ENCODE measurements at places on chromosomes 7 and 10. TPM values are rescaled to one million over a fixed set of nuclear protein-coding genes. Genes with fewer than 3 reads are reported as not detected.

- H3K4me3 ChIP-seq: no peak overlapping the region
- no peak for DNase-seq
- H3K4me1 ChIP-seq: no peaks in the 10 kb centered on the region
- no peak overlapping the region for H3K27ac ChIP-seq
These were observed 357.0 kb downstream of the THSD7A start for GRCh38 chr7:11474902-11475585.

- no peaks in the 10 kb centered on the region for H3K4me1 ChIP-seq
- DNase-seq: no peak
- no peak overlapping the region for H3K4me3 ChIP-seq
- H3K27ac ChIP-seq: no peak overlapping the region
These were observed 253.1 kb downstream of the FZD1 start for GRCh38 chr7:91517201-91517785.

DNA sequence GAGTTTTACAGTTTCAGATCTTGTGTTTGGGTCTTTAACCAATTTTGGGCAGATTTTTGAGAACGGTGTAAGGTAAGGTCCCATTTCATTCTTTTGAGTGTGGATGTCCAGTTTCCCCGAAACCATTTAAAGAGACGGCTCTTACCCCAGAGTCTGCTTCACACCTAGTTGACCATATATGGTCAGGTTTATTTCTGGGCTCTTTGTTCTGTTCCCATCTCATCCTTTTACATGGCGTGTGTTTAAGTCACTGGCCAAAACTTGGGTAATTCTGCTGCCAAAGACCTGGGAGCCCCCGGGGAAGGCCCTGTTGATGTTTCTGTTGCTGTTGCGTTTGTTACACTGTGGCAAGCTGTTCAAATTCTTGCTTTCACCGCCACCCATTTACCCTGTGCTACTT, 120.1 kb downstream of the PTPRN2 start:
- no peak overlapping the region for H3K27ac ChIP-seq
- H3K4me1 ChIP-seq: no peaks in the 10 kb centered on the region
- no peak overlapping the region for H3K4me3 ChIP-seq
- no peak for DNase-seq

GRCh38 chr10:70558295-70558694, 44.2 kb downstream of the PRF1 start:
- no peak for DNase-seq
- H3K4me3 ChIP-seq: no peak overlapping the region
- H3K27me3 ChIP-seq: no peaks in the 10 kb centered on the region
- H3K27ac ChIP-seq: no peak overlapping the region

GRCh38 chr7:153507885-153508284, 544.3 kb upstream of the DPP6 start:
- H3K27ac ChIP-seq: no peak overlapping the region
- H3K27me3 ChIP-seq: no peaks in the 10 kb centered on the region
- H3K4me3 ChIP-seq: no peak overlapping the region
- H3K36me3 ChIP-seq: no peaks in the 10 kb centered on the region
- no peak for DNase-seq

DNA sequence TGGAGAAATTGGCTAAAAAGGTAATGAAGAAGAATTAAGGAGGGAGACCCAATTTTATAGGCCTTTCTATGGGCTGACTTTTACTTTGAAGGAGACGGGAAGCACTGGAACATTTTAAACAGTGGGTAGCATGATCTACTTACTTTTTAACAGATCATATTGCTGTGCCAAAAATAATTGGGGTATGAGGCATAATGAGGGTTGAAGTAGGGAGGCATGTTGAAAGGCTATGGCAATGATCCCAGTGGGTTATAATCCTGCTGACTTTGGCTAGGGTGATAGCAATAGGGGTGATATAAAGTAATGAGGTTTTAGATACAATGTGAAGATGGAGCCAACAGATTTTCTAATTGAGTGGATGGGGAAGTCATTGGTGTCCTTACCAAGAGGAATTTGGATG, 73.2 kb downstream of the GPR37 start:
- no peaks in the 10 kb centered on the region for H3K27me3 ChIP-seq
- no peak overlapping the region for H3K27ac ChIP-seq
- no peak overlapping the region for H3K4me3 ChIP-seq

DNA sequence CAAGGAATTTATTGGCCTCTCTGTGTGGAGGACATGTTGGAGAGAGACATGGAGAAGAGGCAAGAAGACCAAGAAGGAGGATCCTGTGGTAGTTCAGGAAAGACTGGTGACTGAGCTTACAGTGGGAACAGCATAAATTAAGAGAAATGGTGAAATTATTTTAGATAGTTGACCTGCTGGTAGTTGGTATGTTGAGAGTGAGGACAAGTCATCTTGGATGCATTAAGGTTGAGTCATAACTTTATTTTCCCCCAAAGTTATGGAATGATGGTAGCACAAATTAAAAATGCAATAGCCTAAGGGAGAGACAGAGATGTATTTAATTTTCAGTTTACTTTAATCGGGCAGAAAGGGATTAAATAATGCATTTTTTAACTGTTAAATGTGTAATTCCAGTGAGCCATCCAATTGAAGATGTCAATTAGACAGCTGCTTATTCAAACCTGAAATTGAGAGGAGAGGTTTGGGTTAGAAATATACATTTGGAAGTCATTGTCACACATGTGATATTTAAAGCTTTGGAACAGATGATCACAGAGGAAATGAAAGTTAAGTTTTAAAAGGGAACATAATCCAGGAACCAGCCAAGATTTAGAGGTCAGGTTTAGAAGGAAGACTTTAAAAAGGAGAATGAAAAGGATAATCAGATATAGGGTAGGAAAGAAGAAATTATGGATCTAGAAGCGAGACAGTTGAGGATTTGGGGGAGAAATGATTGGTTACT, 80.6 kb downstream of the DGKB start:
- H3K27ac ChIP-seq: no peak overlapping the region
- no peaks in the 10 kb centered on the region for H3K4me1 ChIP-seq
- no peaks in the 10 kb centered on the region for H3K36me3 ChIP-seq

GRCh38 chr10:76051007-76051936, 619.8 kb downstream of the LRMDA start:
- H3K4me1 ChIP-seq: no peaks in the 10 kb centered on the region
- no peaks in the 10 kb centered on the region for H3K36me3 ChIP-seq
- H3K27ac ChIP-seq: no peak overlapping the region
- no peak overlapping the region for H3K4me3 ChIP-seq

DNA sequence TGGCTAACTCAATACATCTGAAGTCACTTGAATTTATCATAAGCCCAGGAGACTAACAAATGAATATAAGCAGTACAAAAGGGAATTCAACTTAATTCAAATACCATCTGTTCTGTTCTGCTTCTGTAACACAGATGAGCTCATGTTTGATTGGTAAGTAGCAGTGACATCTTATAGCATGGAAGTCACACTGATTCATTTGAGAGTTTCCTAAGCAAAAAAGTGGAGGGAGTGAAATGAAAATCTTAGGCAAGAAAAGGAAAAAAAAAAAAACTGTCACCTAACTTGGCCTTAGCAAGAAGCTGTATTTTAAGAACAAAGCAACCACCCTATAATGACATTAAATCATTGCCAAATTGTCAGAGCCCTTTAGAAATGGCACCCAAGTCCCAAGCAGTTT, 49.5 kb downstream of the SMURF1 start:
- H3K27me3 ChIP-seq: no peaks in the 10 kb centered on the region
- no peak for DNase-seq
- no peak overlapping the region for H3K27ac ChIP-seq
- no peaks in the 10 kb centered on the region for H3K36me3 ChIP-seq
- H3K4me3 ChIP-seq: no peak overlapping the region
- H3K4me1 ChIP-seq: no peaks in the 10 kb centered on the region

GRCh38 chr10:110008518-110009339, 945 bp downstream of the ADD3 start:
- peak overlapping the region; percentile 56 for H3K27ac ChIP-seq

DNA sequence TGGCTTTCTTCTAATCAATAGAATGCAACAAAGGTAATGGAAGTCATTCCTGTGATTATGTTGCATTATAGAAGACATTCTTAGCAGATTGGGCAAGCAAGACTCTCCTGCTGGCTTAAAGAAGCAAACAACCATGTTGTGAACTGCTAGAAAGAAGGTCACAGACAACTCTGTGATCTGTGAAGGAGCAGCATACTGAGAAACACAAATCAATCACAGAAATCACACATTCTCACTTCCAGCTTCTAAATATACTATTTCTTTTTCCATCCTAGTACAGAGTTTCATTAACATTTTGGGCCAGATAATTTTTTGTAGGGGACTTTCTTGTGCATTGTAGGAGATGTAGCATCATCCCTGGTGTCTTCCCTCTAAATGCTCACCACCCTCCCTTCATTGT, 28.0 kb upstream of the PALS2 start:
- DNase-seq: no peak
- no peaks in the 10 kb centered on the region for H3K36me3 ChIP-seq
- no peaks in the 10 kb centered on the region for H3K27me3 ChIP-seq
- H3K4me3 ChIP-seq: no peak overlapping the region

DNA sequence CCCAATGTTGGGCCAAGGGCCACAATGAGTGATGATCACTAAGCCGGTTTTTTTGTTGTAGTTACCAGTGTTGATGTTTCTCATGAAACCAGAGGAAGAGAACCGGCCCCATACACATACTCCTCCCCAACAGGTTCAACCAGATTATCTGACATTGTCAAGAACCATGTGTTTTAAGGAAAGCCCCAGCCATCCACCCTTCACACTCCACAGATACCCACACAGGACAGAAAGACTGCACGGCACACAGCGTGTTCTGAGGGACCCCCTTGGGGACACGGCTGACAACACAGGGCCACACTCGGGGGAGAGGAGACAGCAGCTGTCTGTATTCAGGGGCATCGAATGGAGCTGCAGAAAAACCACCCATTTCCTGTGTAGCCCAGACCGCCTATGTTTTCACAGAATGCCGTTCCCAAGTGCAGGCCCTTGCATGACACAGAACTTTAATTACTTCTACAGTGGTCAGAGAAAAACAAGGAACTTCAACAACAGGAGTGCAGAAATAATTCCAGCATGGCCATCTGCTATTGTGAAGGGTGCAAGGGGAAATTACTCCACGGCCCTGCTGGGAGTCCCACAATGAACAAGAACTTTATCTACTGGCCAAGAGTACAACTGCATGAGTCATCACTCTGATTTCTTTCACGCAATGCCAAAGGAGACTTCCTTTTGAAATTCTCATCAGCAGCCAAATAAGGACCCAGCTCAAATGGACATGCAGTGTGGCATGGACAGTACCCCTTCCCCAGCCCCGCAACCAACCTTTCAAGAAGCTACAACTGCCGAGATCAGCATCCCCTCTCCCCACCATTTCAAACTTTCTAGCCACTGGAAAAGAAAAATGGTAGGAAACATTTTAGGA, 2.3 kb downstream of the KLF6 start:
- DNase-seq: no peak
- peak overlapping the region; percentile 93 for H3K4me3 ChIP-seq
- peak overlapping the region; percentile 98 for H3K27ac ChIP-seq
- H3K4me1 ChIP-seq: peaks cover 13% of the 10 kb centered on the region

- no peaks in the 10 kb centered on the region for H3K36me3 ChIP-seq
- H3K4me3 ChIP-seq: no peak overlapping the region
- H3K4me1 ChIP-seq: peaks cover 73% of the 10 kb centered on the region
- no peak for DNase-seq
- peak overlapping the region; percentile 100 for H3K27ac ChIP-seq
These were observed 172.4 kb downstream of the PRPF18 start for GRCh38 chr10:13759168-13759567.

- H3K36me3 ChIP-seq: no peaks in the 10 kb centered on the region
- H3K4me3 ChIP-seq: no peak overlapping the region
- no peaks in the 10 kb centered on the region for H3K27me3 ChIP-seq
- no peaks in the 10 kb centered on the region for H3K4me1 ChIP-seq
- no peak overlapping the region for H3K27ac ChIP-seq
These were observed 688.9 kb downstream of the PHTF2 start for GRCh38 chr7:78487464-78487863.

GRCh38 chr7:46294381-46294780, 373.3 kb upstream of the IGFBP3 start:
- H3K4me3 ChIP-seq: no peak overlapping the region
- no peak overlapping the region for H3K27ac ChIP-seq
- H3K4me1 ChIP-seq: no peaks in the 10 kb centered on the region
- DNase-seq: no peak

GRCh38 chr7:128799451-128799850, 7.7 kb downstream of the CCDC136 start:
- no peak overlapping the region for H3K27ac ChIP-seq
- H3K4me3 ChIP-seq: no peak overlapping the region
- H3K27me3 ChIP-seq: no peaks in the 10 kb centered on the region
- DNase-seq: no peak
- H3K4me1 ChIP-seq: no peaks in the 10 kb centered on the region
- H3K36me3 ChIP-seq: no peaks in the 10 kb centered on the region

DNA sequence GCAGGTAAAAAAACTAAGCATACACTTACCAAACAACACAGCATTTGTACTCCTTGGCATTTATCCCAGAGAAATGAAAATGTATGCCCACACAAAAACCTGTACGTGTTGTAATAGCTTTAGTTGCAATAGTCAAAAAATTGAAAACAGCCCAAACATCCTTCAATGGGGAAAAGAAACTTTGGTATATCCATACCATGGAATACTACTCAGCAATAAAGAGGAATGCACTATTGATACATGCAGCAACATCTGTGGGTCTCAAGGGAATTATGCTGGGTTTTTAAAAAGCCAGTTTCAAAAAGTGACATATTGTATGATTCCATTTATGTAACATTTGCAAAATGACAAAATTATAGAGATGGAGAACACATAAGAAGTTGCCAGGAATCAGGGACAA, 35.4 kb downstream of the DPCD start:
- no peak overlapping the region for H3K27ac ChIP-seq
- peaks cover 6% of the 10 kb centered on the region for H3K36me3 ChIP-seq
- DNase-seq: no peak

DNA sequence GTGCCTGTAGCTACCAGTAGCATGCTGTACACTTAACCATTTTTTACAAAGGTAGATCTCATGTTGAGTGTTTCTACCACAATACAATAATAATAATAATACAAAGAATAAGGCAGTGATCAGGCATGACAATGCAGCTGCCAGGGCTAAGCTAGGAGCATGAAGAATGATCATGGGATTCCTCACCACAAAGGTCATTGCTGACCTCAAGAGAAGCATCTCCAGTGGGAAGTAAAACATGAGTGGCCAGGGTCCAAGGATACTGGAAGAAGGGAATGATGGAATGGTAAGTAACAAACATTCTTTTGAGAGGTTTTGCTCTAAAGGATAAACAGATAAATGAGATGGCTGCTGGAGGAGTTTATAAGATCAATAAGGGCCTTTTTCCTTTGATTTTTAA, 591.1 kb downstream of the TNS3 start:
- no peaks in the 10 kb centered on the region for H3K36me3 ChIP-seq
- H3K27ac ChIP-seq: no peak overlapping the region
- DNase-seq: no peak
- no peaks in the 10 kb centered on the region for H3K27me3 ChIP-seq
- no peaks in the 10 kb centered on the region for H3K4me1 ChIP-seq
- no peak overlapping the region for H3K4me3 ChIP-seq

- H3K27ac ChIP-seq: no peak overlapping the region
- H3K36me3 ChIP-seq: no peaks in the 10 kb centered on the region
- no peak for DNase-seq
- no peak overlapping the region for H3K4me3 ChIP-seq
- H3K27me3 ChIP-seq: no peaks in the 10 kb centered on the region
These were observed 29.7 kb downstream of the EBF3 start for GRCh38 chr10:129934196-129934925.

The TMEM236 gene
- not detected for polyA plus RNA-seq

The FGL2 gene
- 1.0 TPM for polyA plus RNA-seq

The STEAP1B gene
- not detected for polyA plus RNA-seq

The FFAR4 gene
- not detected for polyA plus RNA-seq

The RBM20 gene
- 0.05 TPM for polyA plus RNA-seq

The HOGA1 gene
- polyA plus RNA-seq: not detected

The HSPA14 gene
- polyA plus RNA-seq: 53.1 TPM

The MUC12 gene
- 4.5 TPM for polyA plus RNA-seq

The ANXA8L1 gene
- polyA plus RNA-seq: 0.50 TPM

The PRSS2 gene
- polyA plus RNA-seq: 0.44 TPM

The DGKB gene
- polyA plus RNA-seq: not detected
